Ovary (tissue), 10 donors: ENCODE measurements at places on chromosomes 1 and 21.

DNA sequence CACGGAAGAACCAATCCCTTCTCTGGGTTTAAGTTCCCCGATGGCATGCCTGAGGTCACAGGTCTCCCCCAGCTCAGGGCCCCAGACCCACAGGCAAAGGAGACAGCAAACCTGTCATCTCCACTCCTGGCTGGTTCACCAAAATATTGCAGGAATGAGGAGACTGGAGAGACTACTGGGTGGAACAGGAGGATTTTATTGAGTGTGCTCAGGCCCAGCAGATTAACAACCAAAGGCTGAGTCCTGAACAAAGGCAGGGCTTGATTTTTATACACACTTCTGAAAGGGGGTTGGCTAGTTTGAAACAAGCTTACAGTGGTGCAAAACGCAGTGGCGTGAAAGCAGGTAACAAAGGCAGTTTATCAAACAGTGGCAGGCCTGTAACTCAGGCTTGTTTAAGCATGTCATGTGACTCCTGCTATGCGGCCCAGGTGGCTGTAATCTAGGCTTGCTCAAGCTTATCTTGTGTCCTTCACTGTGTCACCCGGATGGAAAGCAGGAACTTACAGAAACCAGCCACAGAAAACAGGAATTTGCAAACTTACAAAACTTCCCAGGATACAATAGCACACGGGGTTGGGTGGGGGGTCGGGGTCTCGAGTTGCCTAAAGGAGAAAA, 27.4 kb upstream of the KCNJ15 start:
- DNase-seq = no peak

DNA sequence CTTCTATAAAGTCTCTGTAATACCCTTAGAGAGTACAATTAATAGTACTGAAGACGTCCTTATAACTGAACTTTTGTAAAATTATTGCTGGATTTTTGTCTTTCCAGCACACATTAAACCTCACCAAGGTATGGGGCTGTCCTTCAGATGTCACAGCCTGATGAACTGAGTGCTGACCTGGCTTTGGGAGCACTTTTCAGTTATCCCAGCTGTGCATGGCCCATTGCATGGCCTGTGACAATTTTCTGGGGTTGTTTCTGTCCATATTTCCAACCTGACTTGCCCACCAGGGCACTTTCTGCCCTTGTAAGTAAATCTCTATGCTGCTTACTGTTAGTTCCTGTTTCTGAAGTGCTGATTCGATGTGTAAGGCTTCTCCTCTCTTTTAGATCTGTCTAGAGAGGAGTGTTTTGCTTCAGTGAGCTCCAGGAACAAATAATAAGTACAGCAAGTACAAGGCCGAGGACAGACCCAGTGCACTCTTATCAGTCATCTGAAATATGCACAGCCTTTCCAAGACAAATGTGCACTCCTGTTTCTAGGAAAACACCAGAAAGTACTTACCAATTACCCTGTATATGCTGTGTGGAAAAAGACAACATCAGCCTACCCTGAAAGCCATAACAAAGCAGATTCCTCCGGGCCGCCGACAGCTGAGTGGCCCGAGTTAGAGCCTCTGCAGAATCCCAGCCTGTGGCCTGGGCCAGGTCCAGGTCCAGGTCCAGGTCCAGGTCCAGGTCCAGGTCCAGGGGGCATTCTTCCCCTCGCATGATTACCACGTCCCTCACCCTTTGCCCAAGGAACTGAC, 121.7 kb downstream of the DHRS3 start:
- no peak for DNase-seq

DNA sequence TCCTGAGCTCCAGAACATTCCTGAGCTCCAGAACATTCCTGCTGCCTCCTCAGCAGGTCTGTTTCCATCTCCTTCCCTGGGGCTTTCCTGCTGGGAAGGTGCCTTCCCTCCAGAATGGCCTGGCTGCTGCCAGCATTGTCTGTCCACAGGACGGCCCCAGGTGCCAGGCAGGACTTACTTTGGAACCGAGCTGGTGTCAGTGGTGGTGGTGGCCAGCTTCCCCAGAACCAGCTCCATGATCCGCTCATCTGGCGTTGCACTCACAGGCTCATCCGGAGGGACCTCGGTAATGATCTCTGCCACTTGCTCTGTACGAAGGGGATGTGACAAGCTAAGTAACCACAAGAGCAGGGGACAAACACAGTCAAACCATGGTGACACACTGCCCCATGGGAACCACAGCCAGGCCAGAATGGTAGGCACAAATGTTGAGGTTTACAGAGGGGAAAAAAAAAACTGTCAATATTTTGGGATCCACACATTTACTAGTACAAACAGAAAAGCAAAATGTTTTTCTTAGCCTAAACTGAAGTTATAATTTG, 41.3 kb downstream of the PRDM15 start:
- DNase-seq = no peak

- no peak for DNase-seq
Observed at GRCh38 chr1:1569341-1569740, 5.3 kb downstream of the SSU72 start.

DNA sequence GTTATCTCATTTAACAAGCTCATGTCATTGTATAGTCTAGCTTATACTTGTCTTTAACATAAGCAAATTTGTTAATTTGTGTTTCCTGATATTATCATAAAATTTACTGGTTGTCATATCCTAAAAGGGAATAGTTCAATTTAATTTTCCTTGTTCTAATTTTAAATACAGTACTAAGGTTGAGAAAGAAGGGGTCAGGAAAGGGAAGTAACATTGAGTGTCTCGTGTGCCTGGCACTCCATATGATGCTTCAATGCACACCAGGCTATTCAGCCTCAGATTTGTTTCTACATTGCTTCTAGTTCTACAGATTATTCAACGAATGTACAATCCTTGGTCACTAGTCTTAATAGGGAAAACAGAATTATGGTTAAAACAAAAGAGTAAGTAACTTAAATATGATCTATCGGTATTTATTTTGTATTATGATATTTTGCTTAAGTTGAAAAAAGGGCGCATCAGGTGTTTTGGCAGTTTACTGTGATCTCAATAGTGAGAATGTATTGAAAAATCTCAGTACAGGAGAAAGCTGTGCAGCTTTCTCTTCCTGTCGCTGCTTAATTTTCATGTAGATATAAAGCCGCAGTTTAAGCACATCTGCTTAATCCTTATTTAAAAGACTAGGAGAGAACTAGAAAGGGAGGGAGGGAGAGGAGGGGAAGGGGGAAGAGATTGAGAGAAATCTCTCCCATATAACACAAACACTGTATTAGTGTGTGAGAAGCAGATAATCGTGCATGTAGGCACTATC, 13.0 kb downstream of the PTPRC start:
- DNase-seq = no peak

DNA sequence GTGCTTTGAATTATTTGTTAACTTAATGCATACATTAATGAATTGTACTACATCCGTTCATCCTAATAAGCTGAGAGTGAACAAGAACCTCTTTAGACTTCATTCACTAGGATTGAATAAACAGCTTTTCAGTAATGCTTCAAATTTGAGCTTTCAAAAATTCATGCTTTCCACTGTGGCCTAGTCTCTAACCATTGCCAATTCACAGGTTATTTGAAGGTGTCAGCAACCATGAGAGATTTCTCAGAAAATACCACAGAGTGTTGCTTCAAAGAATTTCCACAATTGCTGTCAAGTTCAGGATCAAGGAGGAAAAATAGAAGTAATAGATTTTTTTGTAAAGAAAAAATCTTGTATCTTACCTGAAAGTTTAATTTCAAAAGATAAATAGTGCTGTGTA, 72.7 kb downstream of the AK5 start:
- DNase-seq = no peak

DNA sequence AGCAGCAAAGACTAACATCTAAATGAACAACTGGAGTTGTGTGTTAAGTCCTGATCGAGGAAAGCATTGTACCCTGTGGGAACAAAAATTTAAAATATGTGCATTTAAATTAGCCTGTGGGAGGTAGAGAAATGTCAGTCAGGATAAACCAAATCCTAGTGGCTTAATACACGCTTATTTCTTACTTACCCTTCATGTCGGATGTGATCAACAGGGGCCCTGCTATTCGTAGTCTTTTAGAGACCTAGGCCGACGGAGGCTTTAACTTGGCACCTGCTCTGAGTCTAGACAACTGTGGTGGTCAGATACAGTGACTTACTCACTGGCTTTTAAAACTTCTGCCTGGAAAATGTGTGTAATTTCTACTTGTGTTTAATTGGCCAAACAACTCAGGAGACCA, 10.2 kb downstream of the GSTM3 start:
- DNase-seq = no peak

- no peak for DNase-seq
Observed at GRCh38 chr1:150176593-150176992, 26.9 kb downstream of the PLEKHO1 start.

GRCh38 chr1:211613951-211614350, 35.0 kb upstream of the SLC30A1 start:
- no peak for DNase-seq

- DNase-seq = no peak
Observed at GRCh38 chr1:84370831-84371394, 27.4 kb upstream of the DNASE2B start.

DNA sequence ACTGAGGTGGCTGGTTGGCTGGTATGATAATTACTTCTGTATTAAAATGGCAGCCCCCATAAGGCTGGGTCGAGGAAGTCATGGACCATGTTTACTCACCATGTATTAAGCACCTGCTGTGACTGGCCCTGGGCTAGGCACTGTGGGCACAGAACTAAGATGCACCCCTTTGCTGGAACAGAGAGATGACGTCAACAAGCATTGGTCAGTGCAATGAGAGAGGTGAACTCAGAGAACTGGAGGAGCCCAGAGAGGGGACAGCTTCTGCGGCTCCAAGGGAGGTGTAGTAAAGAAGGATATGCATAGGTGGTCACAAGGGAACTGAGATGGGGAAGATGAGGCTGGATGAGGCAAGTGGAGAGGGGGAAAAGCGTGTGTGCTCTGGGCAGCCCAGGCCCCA, 88.7 kb downstream of the KAZN start:
- no peak for DNase-seq

GRCh38 chr1:184051138-184051484, 419 bp upstream of the TSEN15 start:
- no peak for DNase-seq

- DNase-seq = peak; percentile 65
Observed at GRCh38 chr1:240611619-240612480, at the start of gene GREM2. TSS of gene GREM2 (minus strand) at chr1:240612155. CDS start at chr1:240493475, 118,680 bp downstream.

GRCh38 chr1:39081271-39082009, 55.3 kb downstream of the NDUFS5 start:
- no peak for DNase-seq

- DNase-seq = no peak
Observed at GRCh38 chr1:29392036-29392435, 155.7 kb downstream of the PTPRU start.

DNA sequence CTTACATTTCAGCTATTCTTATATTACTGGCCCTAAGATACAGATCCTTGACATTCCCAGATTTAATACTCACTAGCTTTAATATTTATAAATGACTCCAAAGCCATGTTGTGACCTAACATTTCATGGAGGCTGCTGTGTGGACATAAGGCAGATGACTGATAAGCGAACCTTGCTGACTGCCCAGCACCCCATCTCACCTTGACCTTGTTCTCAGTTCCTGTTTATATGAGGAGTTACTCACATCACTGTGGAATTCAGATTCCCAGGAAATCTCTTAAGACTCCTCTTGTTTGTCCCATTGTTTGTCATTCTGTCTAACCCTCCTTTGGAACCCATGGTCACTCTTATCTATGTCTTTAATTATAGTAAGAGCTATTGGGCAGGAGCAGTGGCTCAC, 21.9 kb downstream of the RAB3B start:
- DNase-seq = no peak
